ENCODE measurements at places on chromosomes 6 and 20. TPM values are rescaled to one million over a fixed set of nuclear protein-coding genes. Genes with fewer than 3 reads are reported as not detected.

GRCh38 chr6:37190159-37190535 is 20.2 kb downstream of the PIM1 start:
- DNase-seq = no peak

DNA sequence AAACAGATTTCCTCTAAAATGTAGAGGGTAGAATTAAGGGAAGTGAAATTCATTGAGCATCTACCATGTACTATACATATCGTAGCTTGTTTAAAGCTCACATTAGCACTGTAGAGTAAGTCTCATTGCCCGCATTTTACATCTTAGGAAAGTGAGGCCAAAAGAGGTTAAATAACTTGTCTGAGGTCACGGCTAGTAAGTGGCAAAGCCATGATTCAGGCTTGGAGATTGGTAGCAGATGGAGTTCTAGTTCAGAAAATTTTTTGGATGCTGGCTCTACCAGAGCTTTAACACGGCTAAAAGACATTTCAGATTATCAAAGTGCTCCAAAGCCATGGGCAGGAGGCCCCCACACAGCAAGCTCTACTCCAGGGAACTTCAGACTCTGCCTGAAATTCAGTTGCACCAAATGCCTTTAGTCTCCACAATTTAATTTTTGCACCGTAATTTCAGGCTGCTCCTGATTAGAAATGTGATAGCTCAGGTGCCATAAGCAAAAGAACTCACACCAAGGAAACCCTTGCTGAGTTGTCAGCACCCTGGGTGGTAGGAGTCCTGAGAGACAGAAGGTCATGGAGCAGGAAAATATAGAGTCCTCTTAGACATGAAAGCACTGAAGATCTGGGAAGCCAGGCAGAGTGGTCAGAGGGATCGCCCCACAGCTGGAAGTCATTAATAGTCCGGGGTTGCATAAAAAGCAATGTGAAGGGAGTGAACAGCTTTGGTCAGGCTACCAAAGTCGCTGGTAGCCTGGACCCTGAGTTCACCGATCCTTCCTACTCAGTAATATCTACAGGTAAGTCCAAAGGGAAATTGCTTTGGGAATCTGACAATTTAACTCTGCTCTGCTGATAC is 55.2 kb upstream of the ASIP start:
- no peak for DNase-seq

- no peak for DNase-seq
These were observed 260.0 kb downstream of the C6orf118 start for GRCh38 chr6:165049362-165049761.

GRCh38 chr6:24339932-24340331 is 17.9 kb downstream of the DCDC2 start:
- DNase-seq = no peak

- no peak for DNase-seq
These were observed 116.9 kb upstream of the PTPN1 start for GRCh38 chr20:50393242-50393641.

DNA sequence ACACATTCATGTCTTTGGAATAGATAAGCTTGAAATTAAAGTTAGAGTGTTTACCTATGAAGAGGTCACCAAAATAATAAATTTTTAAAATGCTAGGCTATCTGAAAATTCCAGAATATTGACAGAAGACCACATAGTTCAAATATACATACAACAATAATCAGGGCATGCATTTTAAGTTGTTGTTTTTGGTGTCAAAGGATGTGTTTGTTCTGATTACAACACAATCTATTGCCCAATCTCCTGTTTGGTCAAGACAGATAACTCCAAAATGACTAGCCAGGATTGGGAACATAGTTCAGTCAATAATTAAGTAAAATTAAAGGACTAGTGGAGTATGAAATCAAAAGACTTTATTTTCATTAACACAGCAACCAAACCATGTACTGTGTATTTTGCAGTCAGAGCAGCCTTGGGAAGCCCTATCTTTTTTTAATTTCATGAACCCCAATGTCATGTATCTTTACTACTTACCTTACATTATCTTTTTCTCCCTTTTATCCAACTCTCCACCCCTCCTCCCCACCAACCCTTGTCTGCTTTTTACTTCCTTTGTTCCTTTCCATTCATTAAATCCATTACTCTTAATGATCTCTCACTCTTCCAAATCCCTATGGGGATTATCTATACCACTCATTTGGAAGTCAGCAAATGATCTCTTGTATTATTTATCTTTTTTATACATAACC is 111.2 kb downstream of the CDK19 start:
- no peak for DNase-seq

- DNase-seq = no peak
These were observed 3.6 kb downstream of the SRSF3 start for GRCh38 chr6:36597775-36598174.

- no peak for DNase-seq
These were observed 447.9 kb downstream of the TFAP2B start for GRCh38 chr6:51266604-51267003.

Gene LY6G6D
- not detected for total RNA-seq

Gene MYBL2
- 21.4 TPM for total RNA-seq

Gene EZR
- 108 TPM for total RNA-seq

Gene LPIN3
- total RNA-seq = 4.1 TPM

Gene HELZ2
- 75.8 TPM for total RNA-seq

Gene NDUFAF4
- 19.3 TPM for total RNA-seq

Gene DSP
- 20.6 TPM for total RNA-seq

Gene TMEM200A
- 9.3 TPM for total RNA-seq

Gene SLC17A2
- not detected for total RNA-seq

Gene BHLHE23
- total RNA-seq = not detected
